ENCODE measurements at places on chromosomes 6 and 20.

DNA sequence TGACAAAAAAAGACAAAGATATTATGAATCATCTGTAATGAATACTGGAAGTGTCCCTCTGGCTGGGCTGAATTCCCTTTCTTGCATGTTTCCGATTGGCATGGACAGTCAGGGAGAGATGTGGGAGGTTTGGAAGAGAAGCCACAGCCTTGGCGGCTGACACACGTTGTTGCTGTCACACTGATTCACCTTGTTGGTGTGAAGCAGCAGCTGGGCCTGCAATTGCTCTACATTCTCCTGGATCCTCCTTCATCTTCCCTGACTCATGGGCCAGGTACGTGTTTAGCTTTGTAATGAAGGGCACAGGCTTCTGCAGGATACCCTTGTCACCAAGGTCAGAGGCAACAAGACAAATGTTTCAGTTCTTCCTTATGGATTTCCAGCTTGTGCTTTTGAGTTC lies 13.4 kb upstream of the SMIM8 start:
- no peak for DNase-seq

GRCh38 chr6:163260111-163260895 lies 154.2 kb upstream of the QKI start:
- no peak for DNase-seq

DNA sequence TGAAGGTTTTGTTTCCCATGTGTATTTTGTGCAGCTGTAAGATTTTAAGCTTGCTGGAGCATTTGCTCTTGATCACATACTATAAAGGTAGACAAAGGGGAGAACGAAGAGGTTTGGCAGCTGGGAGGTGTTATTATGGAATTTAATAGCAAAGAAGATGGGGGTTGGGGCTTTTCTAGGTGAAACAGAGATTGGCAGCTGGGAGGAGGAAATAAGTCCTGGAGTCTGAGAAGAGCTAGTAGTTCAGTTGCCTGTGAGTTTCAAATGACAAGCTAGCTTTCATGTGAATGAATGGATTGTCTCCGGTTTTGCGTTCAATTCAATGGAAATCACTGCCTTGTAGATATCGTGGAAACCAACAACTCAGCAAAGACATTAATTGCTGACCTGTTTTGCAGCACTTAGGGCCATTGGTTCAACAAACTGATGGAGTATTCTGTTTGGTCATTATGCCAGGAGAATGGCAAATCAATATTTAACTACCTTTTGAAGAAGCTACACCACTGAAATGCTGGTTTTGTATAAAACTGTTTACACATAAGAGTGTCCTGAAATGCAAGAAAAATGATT lies 38.1 kb upstream of the FLRT3 start:
- peak; percentile 25 for DNase-seq

- no peak for DNase-seq
Observed at GRCh38 chr20:57794600-57795341, 85.0 kb upstream of the PMEPA1 start.

GRCh38 chr6:162706232-162706631 lies 21.3 kb downstream of the PRKN start:
- DNase-seq: no peak

DNA sequence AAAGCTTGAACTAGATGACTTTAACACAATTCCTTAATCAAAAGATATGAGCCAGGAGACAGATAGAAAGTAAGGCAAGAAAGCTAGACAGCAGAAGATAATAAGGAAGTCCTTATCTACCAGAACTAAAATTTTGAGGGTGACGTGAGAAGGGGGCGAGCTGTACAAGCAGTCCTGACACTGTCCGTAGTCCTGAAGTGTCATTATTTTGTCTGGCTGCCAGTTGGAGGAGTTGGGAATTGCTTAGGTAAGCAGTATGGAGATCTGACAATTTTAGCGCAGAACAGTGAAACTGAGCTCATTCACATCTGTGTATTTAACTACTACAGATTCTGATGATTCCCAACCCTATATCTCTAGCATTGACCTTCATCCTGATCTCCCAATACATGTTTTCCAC lies 25.8 kb upstream of the CEP85L start:
- no peak for DNase-seq

All from NCI-H2107 (cell line).